ENCODE measurements at places on chromosomes 6 and 20. TPM values are rescaled to one million over a fixed set of nuclear protein-coding genes. Genes with fewer than 3 reads are reported as not detected.

The HLA-DQA1 gene
- 4.9 TPM for total RNA-seq

The TRIM10 gene
- total RNA-seq, result not detected

DNA sequence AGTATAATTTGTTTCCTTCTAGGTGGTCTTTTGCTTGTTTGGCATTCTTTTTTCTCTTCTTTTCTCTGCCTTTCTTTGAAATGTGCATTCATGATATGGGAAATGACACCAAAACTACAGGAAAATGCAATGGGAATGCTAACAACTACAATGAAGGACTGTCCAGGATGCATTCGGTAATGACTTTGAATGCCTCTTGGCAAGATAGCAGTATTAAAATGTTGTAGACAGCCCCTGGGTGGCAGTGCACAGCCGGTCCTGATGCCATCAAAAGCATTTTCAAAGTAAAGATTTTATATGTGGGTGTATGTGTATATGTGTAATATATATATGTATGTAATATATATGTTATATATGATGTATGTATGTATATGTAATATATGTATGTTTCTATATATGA lies 218.8 kb upstream of the MMS22L start:
- no peak for DNase-seq

GRCh38 chr20:49713753-49714712 lies at the start of gene B4GALT5:
Gene B4GALT5, minus strand, starts transcription at chr20:49713878. Its CDS starts 188 bp downstream, at chr20:49713690.
- DNase-seq, result peak; percentile 82

GRCh38 chr20:10659651-10660601 lies 13.9 kb downstream of the JAG1 start:
- DNase-seq, result no peak

DNA sequence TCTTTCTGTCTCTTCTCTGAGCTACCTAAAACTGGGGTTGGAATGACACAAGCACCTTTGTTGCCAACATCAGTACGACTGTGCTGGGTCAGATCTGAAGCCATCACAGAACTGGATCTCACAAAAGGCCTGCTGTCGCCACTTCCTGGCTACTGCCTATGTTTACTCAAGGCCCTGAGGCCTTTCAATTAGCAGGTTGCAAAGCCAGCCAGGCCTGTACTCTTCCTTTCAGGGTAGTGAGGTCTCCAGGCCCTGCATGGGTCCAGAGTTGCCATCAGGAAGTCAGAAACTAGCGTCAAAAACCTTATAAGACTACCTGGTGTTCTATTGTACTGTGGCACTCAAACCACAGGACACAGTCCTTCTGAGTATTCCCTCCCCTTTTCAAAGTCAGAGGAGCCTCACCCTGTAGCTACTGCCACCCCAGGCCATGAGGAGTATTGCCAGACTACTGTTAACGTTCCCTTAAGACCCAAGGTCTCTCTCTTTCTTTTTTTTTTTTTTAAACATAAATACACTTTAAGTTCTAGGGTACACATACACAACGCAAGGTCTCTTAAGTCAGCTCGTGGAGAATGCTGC lies 937.4 kb upstream of the GJE1 start:
- no peak for DNase-seq

DNA sequence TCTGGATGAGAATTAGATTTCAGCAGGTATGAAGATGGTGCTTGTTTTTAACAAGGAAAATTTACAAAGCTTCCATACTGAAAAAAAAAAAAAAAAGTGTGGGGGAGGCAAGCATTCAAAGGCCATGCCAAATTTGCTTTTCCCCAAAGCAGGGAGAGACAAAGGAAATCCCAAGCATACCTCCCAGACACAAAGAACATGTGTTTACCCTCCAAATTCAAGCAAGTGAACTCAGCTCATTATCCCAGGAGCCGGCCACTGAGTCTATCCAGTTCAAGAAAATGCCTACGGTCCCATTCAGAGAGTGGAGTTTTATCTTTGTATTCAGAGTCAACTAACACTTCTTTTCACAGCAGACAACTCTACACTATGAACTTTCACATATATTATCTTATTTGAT lies 102.7 kb upstream of the ID4 start:
- DNase-seq, result no peak

DNA sequence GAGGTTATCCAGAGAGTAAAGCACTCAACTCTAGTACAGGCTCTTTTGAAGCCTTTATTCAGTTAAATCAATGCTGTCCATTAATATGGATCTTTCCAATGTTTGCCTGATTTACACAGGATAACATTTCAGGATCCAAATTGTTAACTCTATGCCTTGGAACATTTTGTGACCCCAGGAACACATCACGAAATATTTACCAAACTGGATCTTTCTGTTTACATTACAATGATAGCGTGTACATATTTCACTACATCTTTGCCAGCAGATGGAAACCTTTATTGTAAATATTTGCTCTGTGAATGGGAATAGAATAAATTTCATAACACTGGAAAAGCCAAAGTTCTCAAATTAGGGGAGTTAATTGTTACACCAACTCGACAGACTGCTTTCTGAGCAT lies 23.5 kb downstream of the BPIFA2 start:
- DNase-seq, result no peak

DNA sequence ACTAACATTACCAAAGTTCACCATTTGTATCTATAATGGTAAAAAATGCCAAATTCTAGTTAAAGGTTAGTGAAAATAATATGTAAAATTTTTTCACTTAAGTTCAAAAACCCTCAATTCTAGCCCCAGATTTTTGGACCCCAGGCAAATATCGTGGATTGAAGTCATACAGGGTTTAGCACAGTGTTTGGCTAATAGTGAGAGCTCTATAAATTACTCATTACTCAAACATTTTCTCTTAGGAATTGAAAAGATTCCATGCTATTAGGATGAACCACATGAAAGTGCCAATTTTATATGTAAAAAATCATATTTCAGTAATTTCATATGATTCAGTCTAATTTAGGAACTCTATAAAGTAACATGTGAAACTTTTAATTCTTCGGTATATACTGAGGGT lies 170.3 kb upstream of the PREP start:
- no peak for DNase-seq

DNA sequence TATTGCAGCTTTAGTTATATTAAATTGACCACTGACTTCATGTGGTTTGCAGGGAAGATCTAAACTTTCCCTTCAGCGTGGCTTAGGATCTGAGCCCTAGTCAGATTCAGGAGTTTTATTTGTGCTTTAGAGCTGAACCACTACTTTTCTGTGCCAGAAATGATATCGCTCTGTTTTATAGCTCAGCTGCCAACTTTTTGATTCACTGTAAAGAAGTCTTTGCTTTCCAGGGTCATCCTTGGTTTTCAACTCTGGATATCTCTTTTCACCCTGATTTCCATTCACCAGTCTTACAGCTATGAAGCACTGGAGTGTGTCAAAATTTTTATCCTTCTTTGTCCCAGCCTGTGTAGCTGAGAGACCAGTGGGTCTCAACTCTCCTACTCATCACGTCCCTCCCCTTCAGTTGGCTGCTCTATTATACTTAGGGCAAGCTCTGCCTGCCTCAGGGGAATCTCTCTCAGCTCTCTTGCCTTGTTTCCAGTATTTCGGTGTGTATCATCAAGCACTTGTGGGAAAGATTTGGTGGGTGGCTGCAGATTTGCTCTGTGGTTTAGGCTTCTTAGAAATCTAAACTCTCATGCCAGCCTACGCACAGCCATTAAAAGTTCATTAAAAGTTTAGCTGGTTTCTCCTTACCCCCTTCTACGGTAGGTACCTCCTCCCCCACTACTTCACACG lies 425.5 kb downstream of the TENT5A start:
- no peak for DNase-seq

- peak; percentile 85 for DNase-seq
Observed at GRCh38 chr6:30647242-30648116, 546 bp downstream of the C6orf136 start.

Data from left ventricle myocardium superior (tissue), 1 donor.